Thoracic aorta (tissue), 2 donors: ENCODE measurements at places on chromosomes 13 and 19.

- H3K36me3 ChIP-seq: no peaks in the 10 kb centered on the region
- H3K27ac ChIP-seq: peak overlapping the region; percentile 8
- peak overlapping the region; percentile 30 for H3K4me3 ChIP-seq
- H3K27me3 ChIP-seq: no peaks in the 10 kb centered on the region
Observed at GRCh38 chr13:93249364-93250306, 23.0 kb downstream of the GPC6 start.

- no peaks in the 10 kb centered on the region for H3K36me3 ChIP-seq
- H3K27me3 ChIP-seq: no peaks in the 10 kb centered on the region
Observed at GRCh38 chr19:29054886-29055675, 157.9 kb downstream of the UQCRFS1 start.

DNA sequence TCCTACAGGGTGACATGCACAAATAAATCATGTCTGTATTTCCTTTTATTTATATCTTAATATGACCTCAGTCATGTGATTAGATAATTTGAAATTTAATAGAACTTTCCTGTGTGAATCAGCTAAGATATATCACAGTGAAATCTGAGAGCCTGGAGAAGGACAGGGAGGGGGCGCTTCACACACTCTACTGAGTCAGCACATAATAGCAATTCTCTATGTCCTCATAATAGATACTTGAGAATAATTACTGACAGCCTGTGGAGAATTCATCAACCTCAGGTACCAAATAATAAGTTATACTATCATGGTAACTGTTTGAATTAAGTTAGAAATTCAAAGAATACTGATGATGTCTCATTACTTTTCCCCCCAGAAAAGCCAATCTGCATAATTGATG lies 98.0 kb upstream of the SLC10A2 start:
- H3K4me1 ChIP-seq: no peaks in the 10 kb centered on the region
- DNase-seq: no peak
- H3K36me3 ChIP-seq: no peaks in the 10 kb centered on the region
- H3K4me3 ChIP-seq: no peak overlapping the region

GRCh38 chr13:79423340-79423739 lies 17.3 kb upstream of the RBM26 start:
- H3K4me1 ChIP-seq: no peaks in the 10 kb centered on the region
- no peaks in the 10 kb centered on the region for H3K27me3 ChIP-seq
- no peak overlapping the region for H3K4me3 ChIP-seq
- no peak overlapping the region for H3K27ac ChIP-seq
- DNase-seq: no peak
- H3K36me3 ChIP-seq: no peaks in the 10 kb centered on the region

DNA sequence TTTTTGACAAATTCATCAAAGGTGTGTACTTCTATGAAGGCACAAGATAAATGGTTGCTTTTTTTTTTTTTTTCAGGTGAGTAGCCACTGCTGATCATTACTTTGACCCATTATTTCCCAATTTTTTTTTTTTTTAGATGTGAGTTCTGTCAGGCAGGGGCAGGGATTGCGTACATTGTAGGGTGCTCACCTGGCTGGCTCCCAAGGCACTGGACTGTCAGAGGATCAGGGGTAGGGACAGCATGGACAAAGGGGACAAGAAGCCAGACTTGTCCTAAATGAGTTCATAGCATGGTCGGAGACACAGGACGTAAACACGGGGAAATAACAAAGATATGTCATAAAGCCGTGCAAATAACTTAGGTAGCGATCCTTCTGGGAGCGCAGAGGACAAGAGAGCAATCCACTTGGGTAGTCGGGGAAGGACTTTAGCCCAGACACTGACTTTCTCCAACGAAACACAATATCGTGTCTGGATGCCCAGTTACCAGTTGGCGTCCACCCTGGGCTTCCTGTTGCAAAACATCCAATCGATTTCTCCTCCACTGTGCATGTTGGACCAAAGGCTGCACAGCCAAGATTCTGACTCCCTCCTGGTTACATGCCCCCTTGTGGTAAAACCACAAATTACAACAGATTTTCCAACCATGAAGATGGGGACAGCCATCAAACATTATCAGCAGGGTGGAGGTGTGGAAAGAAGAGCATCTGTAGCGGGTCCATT lies 27.5 kb upstream of the KATNAL1 start:
- no peak overlapping the region for H3K4me3 ChIP-seq
- no peaks in the 10 kb centered on the region for H3K36me3 ChIP-seq
- H3K27ac ChIP-seq: no peak overlapping the region
- H3K4me1 ChIP-seq: peaks cover 8% of the 10 kb centered on the region
